Mucosa of gallbladder (tissue), 1 donor: ENCODE measurements at places on chromosomes 7 and 10. TPM values are rescaled to one million over a fixed set of nuclear protein-coding genes. Genes with fewer than 3 reads are reported as not detected.

GRCh38 chr7:1974290-1975101 is 258.2 kb downstream of the MAD1L1 start:
- DNase-seq = no peak

DNA sequence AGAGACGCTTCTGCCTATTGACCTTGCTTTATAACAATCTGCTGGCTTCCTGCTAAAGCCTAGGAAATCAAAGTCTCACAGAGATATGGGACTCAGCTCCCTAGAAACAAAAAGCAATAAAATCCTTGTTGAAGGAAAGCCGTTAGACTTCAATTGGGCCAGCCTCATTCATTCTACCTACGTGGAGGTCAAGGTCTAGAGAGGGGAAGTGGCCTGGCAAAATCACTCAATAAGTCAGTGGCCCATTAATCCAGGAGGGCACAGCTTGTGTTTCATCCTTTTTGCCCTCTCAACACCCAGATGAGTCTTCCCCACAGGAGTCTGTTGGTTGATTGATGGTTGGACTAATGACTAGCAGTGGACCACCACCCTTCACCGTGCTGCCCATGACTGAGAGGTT is 40.5 kb upstream of the ACSL5 start:
- no peak for DNase-seq

Gene OPALIN
- total RNA-seq = not detected

DNA sequence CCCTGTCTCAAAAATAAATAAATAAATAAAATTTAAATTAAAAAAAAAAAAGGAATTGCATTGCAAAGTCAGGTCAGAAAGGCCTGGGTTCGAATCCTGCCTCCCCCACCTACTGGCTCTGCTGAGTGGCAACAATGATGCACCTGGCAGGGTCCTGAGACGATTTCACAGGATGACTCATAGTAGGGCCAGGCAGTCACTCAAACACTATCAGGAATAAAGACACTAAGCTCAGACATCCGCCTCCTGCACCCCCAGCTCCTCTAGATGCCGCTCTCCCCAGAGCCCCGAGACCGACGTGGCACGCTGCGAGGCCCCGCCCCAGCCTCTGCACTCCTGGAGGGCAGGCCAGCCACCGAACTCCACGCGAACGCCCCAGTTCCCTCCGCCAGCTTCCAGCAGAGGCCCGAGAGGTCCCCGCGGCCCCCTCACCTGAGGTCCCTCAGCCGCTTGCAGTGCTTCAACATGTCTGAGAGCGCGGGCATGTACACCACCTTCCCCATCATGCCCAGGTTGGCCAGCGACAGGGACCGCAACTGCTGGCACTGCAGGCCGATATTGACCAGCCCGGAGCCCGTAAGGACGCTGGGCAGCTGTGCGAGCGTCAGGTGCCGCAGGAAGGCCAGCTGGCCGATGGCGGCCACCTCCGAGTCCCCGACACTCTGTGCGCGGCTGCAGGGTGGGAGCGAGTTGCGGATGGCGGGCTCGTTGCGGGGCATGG is 76.6 kb upstream of the TNRC18 start:
- DNase-seq = no peak

- no peak for DNase-seq
Observed at GRCh38 chr10:61758433-61758832, 95.7 kb downstream of the CABCOCO1 start.

Gene DGKI
- 3.1 TPM for total RNA-seq

DNA sequence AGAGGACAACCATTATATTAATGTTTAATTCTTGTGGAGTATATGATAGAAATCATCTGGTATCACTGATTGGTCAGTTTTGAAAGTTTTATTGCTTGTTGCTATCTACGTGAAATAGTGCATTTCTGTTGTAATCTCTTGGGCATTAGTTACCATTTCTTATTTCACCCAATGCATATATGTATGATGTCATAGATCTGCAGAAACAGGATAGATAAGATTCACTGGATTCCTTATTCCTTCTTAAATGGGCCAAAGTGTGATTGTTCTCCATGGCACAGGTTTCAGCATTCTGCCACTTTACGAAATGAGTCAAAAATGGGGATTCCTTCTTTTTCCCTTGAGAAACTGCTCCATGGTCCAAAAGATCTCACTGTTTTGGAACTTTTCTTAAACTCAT is 56.6 kb downstream of the VTI1A start:
- no peak for DNase-seq

GRCh38 chr7:44963364-44964290 is 15.2 kb downstream of the MYO1G start:
- no peak for DNase-seq

DNA sequence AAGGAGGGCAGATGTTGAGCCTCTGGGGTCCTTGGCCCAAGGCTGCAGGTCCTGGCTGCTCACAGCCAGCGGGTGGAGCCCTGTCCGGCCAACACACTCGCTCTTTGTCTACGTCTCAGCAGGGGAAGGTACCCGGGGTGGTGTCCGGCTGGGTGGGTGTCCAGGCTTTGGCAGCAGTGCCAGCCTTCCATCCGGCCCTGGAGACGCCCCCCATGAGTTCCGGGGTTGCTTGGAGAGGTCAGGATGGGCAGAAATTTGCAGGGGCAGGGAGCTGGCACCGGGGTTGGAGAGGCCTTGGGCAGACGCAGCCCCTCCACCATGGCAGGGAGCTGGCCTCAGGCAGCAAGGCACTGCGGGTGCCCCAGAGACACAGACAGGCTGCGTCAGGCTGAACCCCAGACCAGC is 42.2 kb upstream of the ELN start:
- DNase-seq = no peak

DNA sequence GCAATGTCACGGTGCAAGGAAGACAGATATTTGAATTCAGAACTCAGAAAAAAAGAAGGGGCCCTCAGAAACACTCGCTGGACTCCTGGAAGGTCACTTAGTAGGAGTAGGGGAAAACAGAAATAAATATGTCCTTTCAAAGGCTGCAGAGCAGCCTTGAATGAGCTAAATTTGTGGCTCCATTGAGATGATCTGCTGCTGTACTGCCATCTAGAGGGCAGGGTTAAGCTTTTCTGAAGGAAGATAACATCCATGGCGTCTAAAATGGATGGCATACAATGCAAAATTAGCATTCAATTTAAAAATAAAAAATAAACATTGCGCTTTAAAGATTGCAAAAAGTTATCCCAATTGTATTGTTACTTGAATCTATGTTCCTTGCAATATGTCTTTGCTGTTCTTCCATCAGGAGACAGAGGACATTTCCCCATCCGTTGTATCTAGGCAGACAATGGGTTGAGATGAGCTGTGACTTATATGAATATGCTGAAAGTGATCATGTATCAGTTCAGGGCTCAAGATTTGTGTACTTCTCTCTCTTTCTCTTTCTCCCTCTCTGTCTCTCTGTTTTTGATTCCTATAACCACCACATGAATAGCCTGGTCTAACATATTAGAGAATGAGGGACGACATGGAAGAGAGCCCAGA is 642.2 kb downstream of the SH2D4B start:
- DNase-seq = no peak

Gene ENKUR
- total RNA-seq = 0.37 TPM

Gene NEURL1
- 4.9 TPM for total RNA-seq

- DNase-seq = no peak
Observed at GRCh38 chr10:79047584-79047874, 21.2 kb upstream of the ZMIZ1 start.

DNA sequence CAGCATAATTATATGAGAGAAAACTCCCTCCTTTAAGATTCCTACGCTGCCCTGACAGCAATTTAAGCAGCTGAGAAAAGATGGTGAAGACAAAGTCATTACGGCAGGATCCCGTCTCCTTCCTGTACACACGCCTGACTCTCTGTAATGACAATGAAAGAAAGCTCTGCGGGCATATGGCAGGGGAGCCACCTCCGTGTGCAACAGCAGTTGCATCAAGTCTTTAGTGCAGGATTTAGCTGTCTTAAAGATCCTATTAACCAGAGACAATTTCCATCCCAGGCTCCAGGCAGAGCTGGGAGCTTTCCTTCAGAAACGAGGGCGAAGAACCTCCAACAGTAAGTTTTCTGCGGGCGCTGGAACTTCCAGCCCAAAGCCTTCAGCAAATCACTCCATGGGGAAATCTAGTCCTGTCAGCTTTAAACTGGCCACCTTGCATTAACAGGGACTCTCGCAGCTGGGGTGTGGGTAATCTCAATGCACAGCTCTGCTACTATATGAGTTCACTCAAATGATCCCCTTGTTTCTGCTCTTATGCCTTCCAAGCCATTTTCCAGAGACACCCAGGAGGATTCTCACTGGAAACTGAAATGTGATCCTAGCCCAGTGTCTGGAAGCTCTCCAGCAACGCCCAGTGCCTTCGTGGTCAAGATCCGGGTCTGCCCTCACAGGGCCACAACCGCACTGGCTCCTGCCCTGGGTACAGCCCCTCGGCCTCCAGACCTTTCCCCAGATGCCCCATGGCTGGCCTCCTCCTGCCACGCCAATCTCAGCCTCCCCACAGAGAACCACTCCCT is 74.9 kb downstream of the CTBP2 start:
- DNase-seq = no peak
